ENCODE measurements at places on chromosomes 3 and 15.

DNA sequence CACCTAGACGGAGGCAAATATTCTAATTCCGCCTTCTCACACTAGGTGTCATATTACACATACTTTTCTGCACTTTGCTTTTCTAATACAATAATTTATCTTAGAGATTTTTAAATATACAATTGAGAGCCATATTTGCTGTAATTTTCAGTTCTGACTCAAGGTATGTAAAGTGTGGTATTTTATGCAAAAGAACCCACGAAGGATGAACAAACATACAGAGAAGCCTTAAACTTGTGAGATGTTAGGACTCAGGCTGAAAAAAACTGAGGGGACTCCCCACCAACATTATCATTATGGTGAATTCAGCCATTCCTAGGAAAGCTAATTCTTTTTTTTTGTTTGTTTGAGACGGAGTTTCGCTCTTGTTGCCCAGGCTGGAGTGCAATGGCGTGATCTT, 9.6 kb downstream of the ZBTB11 start:
- DNase-seq: no peak

DNA sequence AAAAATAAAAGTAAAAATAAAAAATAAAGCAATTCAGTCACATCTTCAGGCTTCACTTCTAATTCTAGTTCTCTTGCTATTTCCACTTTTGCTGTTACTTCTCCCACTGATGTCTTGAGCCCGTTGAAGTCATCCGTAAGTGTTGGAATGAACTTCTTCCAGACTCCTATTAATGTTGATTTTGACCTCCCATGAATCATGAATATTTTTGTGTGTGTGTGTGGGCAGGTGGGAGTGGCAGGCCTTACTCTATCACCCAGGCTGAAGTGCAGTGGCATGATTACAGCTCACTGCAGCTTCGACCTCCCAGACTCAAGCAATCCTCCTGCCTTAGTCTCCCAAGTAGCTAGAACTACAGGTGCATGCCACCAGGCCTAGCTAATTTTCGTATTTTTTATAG, 10.7 kb downstream of the USP4 start:
- DNase-seq: no peak

DNA sequence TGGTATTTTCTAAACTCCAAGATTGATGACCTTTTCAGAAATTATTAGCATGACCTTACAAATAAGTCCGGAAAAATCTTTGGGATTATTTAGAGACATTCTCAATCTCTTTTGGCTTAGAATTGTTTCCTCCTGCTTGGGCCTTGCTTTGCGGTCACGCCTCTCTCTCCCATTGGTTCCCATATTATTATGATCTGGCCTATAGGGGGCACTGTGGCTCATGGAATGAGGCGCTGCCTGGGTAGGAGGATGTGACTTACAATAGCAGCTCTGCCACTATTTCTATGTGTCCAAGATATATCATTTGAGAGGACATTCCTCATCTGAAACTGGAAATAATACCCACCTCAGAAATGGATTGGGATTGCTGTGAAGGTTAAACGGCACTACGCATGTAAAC, 464.9 kb downstream of the MFSD1 start:
- no peak for DNase-seq

GRCh38 chr3:151743855-151744254, 10.1 kb downstream of the AADACL2 start:
- DNase-seq: no peak

DNA sequence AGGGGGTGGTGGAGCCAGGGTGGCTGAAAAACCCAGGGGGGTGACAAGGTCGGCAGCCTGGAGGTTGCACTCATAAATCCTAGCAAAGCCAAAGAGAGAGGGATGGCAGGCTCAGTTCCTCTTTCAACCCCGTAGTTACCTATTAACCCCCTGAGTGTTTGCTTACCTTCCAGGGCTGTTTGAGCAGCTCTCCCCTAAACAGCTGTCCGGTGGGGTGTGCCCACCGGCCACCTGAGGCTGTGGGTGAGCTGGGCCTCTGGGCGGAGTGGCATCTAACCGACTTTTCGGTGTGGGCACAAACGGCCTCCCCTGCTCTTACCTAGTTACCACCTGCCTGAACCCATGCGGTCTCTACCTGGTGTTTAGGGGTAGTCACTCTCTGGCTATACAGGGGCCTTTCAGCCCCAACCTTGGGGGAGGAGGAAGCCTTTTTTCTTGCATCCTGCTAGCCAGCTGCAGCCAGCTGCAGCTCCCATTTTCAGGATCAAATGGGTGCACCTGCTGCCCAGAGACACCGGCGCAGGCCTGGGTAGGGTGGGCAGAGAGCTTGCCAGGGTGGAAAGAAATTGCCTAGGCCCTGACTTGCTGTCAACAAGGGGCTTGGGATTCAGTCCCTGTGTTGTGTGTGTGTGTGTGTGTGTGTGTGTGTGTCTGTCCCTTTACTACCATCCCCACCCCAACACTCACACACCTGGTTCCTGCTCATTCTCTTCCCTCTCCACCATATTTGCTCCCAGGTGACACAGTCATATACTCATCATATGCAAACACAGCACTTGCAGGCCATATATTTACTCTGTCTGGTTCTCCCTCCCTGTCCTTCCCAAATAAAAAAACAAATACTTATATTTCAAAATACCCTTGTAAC, 3.7 kb downstream of the DLL4 start:
- no peak for DNase-seq

GRCh38 chr15:65311760-65312159, 7.3 kb downstream of the RNU5B-1 start:
- DNase-seq: no peak

DNA sequence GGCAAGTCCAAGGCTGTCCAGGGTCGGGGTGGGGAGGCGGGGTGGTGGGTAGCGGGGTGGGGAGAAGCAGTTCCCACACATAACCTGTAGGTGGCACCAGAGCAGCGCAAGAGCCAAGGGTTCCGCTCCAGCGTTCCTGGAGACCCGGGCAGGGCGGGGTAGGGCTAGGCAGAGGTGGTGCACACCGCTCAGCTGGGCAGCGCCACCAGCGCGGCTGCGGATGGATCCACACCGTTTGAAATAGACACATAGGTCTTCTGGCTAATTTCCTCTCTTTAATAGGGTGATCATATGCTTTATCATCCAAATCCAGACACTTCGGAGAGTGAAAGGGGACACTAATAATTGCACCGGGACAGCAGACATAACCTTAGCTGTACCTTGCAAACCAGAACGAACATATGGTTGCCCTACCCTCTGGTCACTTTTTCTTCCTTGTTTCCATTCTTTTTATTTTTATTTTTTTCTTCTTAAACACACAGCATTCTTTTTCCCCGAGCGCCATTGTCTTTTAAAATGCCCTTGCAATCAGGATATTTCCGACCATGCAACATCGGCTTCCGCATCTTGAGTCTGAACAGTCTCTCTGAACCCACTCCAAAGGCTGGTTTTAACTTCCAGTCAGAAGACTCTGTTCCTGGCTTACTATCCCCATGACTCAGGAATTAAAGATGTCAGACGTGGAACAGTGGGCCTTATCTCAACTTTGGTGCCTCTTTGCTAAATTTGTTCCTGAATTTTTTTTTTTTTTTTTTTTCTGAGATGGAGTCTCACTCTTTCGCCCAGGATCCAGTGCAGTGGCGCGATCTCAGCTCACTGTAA, 12.5 kb upstream of the ZSCAN2 start:
- no peak for DNase-seq

GRCh38 chr15:93866476-93866875, 364.9 kb upstream of the MCTP2 start:
- no peak for DNase-seq

DNA sequence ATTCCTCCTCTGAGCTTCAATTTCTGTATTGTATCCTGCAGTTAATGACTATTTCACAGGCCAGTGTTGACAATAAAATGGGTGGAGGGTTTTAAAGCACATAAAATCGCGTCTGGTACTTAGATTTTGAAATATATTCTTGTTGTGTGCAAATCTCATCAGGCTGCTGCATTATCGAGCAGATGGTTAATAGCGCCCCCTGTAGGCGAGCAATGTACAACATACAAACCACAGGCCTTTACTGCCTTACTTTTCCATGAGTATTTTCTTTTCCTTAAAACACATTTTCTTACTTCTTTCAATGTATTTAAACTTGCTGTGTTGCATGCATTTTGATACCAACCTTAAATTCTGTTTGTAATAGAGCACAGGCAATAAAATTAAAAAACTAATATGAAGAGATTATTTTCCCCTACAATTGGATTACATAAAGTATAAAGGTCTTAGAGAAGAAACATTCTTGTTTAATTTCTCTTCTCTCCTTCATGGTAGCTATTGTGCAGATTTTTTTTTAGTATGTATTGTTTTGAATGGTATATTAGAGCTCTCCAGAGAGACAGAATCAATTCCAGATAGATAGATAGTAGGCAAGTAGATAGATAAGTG, 608.4 kb downstream of the CADM2 start:
- DNase-seq: no peak

DNA sequence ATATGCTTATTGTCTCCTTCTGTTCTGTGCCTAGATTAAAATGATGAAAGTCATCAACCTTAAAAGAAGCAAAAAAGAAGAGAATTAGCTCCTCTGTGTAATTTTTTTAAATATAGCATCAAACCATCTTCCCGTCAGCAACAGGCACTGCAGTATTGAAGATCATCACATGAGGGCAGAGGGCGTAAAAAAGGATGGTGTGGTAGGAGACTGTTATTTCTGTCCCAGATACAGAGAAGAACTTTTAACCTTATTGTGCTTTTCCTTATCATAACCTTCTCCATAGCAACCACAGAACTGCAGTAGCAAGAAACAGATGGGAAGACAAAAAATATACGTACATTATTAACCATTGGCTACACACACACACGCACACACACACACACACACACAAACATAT, 88.8 kb downstream of the IGSF11 start:
- no peak for DNase-seq

DNA sequence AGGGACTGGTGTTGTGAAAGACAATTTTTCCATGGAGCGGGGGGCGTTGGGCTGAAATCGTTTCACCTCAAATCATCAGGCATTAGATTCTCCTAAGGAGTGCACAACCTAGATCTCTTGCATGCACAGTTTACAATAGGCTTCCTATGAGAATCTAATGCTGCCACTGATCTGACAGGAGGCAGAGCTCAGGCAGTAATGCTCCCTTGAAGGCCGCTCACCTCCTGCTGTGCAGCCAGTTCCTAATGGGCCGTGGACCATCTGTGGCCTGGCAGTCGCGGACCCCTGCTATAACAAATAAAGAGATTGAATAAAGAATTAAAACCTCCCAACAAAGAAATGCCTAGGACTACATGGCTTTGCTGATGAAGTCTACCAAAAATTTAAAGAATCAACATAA, 25.3 kb upstream of the ANKRD28 start:
- DNase-seq: no peak

- no peak for DNase-seq
These were observed 724.2 kb upstream of the CFAP20DC start for GRCh38 chr3:59774000-59774399.

Data from cerebellar nuclear complex (tissue), 1 donor.